ENCODE measurements at places on chromosomes 7 and 10.

GRCh38 chr10:30574432-30574796 lies 55.1 kb downstream of the LYZL2 start:
- DNase-seq, result no peak

- DNase-seq, result no peak
Observed at GRCh38 chr7:24141874-24142509, 142.0 kb upstream of the NPY start.

DNA sequence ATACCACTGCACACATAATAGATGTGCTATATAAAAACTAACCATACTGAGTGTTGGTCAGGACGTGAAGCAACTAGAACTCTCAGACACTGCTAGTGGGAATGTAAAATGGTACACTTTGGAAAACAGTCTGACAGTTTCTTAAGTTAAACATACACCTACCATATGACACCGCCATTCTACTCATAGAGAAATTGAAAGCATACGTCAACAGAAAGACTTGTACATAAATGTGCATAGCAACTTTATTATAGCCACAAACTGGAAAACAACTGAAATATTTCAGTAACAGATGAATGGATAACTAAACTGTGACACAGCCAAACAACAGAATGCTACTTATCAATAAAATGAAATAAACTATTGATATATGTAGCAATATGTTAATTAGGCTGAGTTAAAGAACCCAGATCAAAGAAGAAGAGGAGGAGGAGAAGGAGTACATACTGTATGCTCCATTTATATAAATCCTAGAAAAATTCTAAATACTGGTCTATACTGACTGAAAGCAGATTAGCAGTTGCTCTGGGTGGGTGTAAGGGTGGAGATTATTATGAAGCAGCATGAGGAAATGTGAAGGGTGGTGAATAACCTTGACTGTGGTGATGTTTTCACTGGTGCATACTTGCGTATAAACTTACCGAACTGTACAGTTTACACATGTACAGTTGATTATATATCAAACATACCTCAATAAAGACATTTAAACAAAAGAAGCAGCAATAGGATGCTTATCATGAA lies 48.6 kb downstream of the ARHGAP21 start:
- DNase-seq, result no peak

DNA sequence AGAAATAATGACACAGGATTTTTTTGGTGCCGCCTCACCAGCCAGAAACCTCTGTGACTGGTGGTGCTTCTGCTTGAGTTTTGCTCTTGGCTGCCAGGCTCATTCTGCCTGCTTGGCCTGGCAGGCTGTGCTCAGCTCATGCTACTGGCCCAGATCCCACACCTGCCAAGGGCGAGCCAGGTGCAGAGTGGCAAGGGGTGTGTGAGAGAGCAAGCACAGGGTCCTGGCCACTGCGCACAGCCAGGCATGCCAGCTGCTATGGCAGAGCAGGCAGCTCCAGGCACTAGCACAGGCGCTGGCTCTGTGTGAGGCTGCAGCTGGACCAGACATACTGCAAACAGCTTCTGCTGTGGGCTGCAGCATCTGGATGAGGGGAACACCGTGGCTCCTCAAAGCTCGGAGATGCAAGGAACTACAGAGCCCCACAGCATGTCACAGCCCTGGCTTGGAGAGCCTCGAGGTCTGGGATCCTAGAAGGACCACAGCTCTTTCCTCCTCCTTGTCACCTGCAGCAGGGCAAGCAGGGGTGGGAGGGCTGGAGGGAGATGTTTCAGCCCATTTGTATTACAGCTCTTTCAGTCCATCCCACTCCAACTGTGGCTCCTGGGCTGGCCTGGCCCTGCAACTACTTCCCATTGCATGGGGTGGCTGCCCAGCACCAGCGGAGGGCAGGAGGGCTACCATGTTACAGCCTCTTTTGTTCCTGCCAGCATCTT lies 313.4 kb upstream of the SEMA3C start:
- no peak for DNase-seq

GRCh38 chr10:23414658-23415057 lies 24.2 kb upstream of the OTUD1 start:
- DNase-seq, result no peak

DNA sequence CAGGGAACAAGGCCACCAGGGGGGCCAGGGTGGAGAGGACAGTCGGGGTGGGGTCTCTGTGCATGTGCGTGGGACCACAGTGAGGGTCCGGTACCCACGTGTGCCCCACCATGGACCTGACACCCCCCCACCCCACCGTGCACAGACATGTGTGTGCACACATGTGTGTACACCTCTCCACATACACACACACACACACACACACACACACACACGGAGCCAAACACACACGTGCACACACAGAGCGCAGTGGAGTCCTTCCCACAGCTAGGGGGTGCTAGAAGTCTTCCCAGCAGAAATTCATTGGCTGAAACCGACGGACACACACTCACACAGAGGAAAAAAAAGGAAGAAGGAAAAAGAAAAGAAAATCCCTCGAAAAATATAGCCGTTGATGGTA lies 42.8 kb upstream of the GNA12 start:
- peak; percentile 75 for DNase-seq

DNA sequence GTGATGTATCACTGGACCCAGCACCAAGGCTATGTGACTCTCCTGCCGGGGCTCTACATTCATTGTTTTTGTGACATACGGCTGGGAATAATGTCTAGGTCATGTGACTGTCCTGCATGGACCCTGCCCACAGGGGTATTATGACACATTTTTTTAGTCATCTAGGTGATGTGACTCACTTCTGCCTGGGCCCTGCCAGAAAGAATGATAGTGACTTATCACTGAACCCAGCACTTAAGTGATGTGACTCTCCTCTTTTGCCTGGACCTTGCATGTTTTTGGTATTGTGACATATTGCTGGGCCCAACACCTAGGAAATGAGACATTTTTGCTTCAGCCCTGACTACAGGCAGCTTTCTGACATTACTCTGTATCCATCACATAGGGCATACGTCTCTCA lies 51.1 kb upstream of the ZNF107 start:
- DNase-seq, result no peak

GRCh38 chr7:23268746-23269145 lies 22.2 kb downstream of the GPNMB start:
- peak; percentile 77 for DNase-seq

DNA sequence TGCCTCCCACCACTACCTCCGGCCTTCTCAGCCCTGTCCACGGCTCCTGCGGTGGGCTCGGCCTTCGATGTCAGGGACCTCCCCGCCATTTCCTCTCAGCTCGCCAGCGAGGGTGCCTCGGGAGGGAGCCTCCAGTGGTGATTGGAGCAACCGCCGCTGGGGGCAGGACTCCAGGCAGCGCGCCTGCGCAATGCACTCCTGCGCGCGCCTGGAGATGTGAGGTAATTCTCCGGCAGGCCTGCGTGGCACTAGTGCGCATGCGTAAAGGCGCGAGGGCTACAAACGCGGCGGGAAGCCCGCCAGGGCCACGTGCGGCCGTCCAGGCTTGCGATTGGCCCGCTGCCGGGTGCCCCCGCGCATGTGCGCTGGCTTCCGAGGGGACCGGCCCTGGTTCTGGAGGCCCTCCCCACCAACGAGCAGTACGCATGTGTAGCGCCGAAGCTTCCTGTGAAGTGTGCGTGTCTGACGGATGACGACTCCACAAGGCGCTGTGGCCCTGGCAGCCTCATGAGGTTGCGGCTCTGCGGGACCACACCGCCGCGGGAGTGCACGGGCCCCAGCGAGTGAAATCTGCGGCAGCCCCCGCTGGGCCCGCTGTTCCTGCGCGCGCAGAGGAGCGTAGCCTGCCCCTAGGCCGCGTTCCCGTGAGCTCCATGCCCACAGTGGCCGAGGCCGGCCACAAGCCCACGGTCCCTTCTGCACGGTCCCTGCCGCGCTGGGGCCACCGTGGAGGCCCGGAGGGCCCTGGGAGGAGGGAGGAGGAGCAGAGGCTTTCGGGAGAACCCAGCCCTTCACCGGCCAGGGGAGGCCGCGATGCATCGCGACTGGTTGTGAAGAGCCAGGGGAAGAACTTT lies at the start of gene SYCE1:
Gene SYCE1 (minus strand): TSS at position 143 of the 854 bp plus-strand sequence. CDS start 54 bp downstream, at position 89.
- no peak for DNase-seq

DNA sequence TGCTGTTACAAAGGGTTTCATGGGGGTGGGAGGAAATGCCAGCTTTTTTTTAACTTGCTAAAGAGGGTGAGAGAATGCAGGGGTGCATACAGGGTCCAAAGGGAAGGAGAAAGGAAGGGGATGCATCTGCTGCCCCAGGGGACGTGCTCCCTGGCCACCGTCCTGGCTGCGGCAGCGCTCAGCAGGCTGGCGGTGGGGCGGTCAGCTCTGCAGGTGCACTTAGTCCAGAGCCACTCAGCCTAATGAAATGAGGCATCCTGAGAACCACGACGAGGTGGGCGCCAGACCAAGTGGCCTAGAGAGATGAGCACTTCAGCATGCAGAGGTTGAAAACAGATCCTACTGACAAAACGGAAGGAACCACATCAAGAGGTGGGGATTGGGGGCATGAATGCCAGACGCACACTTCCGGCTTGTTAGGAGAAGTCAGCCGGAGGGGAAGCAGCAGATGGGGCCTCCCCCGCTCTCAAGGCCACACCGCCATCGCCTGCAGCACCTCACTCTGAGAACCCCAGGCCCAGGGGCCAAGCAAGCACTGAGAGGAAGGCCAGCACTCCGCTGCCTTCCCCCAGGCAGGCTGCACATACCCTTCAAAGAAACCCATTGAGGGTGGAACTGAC lies 94.5 kb downstream of the MAD1L1 start:
- no peak for DNase-seq

DNA sequence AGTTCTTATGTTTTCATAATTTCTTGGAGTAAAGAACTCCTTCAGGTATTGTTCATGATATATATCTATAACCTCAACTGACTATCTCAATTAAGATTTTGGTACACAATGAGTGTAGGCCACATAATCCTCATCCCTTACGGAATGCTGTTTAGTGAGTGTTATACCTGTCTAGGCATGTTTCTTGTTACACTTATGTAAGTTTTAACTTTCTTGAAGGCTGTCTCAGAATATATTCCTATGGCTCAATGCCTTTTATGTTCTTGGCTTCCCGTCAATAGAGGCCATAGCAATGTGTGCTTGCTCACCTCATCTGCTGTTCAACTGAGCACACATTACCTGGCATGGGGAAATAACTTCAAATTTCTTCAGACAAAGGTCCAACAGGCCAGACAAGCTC lies 185.1 kb downstream of the CTTNBP2 start:
- no peak for DNase-seq

GRCh38 chr7:90347759-90348158 lies 1.2 kb downstream of the GTPBP10 start:
- no peak for DNase-seq

DNA sequence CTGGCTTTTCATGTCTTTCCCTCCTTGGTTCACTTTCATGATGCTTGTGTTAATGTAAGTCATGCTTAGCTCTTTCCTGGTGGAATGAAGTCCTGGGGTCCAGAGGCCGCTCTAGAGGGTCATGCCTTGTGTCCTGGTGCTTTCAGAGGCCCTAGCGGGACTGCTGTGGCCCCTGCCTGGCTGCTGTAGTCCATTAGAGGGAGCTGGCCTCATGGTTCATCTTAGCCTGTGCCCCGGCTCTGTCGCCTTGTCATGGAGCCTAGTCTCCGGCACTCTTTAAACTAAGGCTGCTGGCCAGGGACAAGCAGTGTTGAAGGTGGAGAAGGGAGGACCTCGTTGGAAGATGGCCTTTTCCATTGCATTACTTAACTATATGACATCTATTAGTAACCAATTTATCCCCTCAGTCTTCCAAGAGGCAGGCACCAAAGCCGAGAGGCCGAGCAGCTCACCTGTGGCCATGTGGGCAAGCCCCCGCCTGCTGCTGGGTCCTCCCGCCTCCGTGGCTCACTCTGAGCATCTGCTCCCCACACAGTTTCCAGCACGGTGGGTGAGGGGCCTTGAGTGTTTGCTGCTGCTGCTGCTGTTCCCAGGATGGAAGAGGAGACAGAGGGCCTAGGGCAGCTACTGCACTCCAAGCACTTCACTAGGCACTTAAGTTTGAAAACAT lies 5.0 kb upstream of the NDUFB2 start:
- no peak for DNase-seq

GRCh38 chr10:72626444-72626754 lies 520 bp upstream of the MICU1 start:
- DNase-seq, result no peak

- no peak for DNase-seq
Observed at GRCh38 chr10:122089311-122090017, 100.5 kb downstream of the TACC2 start.

GRCh38 chr7:136677471-136678365 lies 190.7 kb upstream of the CHRM2 start:
- peak; percentile 51 for DNase-seq

- peak; percentile 27 for DNase-seq
Observed at GRCh38 chr10:69757553-69758309, 44.0 kb upstream of the COL13A1 start.
